ENCODE measurements at places on chromosomes 13 and 19. TPM values are rescaled to one million over a fixed set of nuclear protein-coding genes. Genes with fewer than 3 reads are reported as not detected.

Gene DACH1
- not detected for total RNA-seq

Gene TTC9B
- not detected for total RNA-seq

Gene ADPRHL1
- 1.6 TPM for total RNA-seq

Gene CYP2F1
- not detected for total RNA-seq

Gene FCGBP
- total RNA-seq, result 0.14 TPM

Gene ZNF90
- total RNA-seq, result 0.57 TPM

Gene TNFAIP8L1
- total RNA-seq, result 1.2 TPM

Gene CD22
- 0.14 TPM for total RNA-seq

Gene CDX2
- total RNA-seq, result not detected

Gene FFAR2
- not detected for total RNA-seq

Gene PLVAP
- total RNA-seq, result not detected

Gene DENND1C
- not detected for total RNA-seq

Gene CCDC9
- 7.9 TPM for total RNA-seq

Gene GNG7
- 0.14 TPM for total RNA-seq

Gene ELSPBP1
- total RNA-seq, result not detected

Gene ZSCAN4
- not detected for total RNA-seq

Gene TDRD12
- 0.28 TPM for total RNA-seq

Gene ZNF763
- total RNA-seq, result 2.3 TPM

Gene IPO5
- total RNA-seq, result 163 TPM

Gene CDC37
- total RNA-seq, result 194 TPM

Gene PPFIA3
- 1.4 TPM for total RNA-seq

Gene KCNC3
- 0.09 TPM for total RNA-seq

Gene PGLYRP2
- not detected for total RNA-seq

Gene PABPC3
- 0.09 TPM for total RNA-seq

Gene TRIM13
- total RNA-seq, result 17.5 TPM

Gene BCKDHA
- total RNA-seq, result 24.8 TPM

Gene TMPRSS9
- not detected for total RNA-seq

Gene SIGLEC12
- not detected for total RNA-seq

Gene ZNF480
- total RNA-seq, result 4.6 TPM

Gene ZNF112
- total RNA-seq, result 6.8 TPM

Gene MIA
- not detected for total RNA-seq

Gene KLK6
- not detected for total RNA-seq

Gene CLDND2
- total RNA-seq, result 0.18 TPM

Gene DNAAF3
- total RNA-seq, result 0.09 TPM

Gene ZNF816
- 11.3 TPM for total RNA-seq

Gene NLRP4
- not detected for total RNA-seq

Gene KIR2DL3
- total RNA-seq, result not detected

Gene AP1M2
- total RNA-seq, result not detected

Gene GRIN2D
- total RNA-seq, result 0.18 TPM

Gene IGFL1
- total RNA-seq, result not detected

Gene GGN
- 0.14 TPM for total RNA-seq

Gene ZNF625
- 12.5 TPM for total RNA-seq

Gene LAIR1
- total RNA-seq, result not detected

Gene C19orf33
- 0.65 TPM for total RNA-seq

Gene SLC8A2
- 0.18 TPM for total RNA-seq

Gene LILRB2
- not detected for total RNA-seq

Gene NLRP13
- total RNA-seq, result not detected

Gene ASF1B
- 0.65 TPM for total RNA-seq

Gene EVI5L
- 14.7 TPM for total RNA-seq

Gene ACP7
- 0.09 TPM for total RNA-seq

Gene UQCR11
- total RNA-seq, result 125 TPM

Gene GPR18
- not detected for total RNA-seq

Gene SIAH3
- total RNA-seq, result not detected

Gene ZNF441
- total RNA-seq, result 12.9 TPM

Gene COX6B2
- total RNA-seq, result under 0.01 TPM

Gene KLK15
- not detected for total RNA-seq

Gene MCF2L
- 0.14 TPM for total RNA-seq

Gene CPB2
- not detected for total RNA-seq

Gene STK24
- total RNA-seq, result 37.5 TPM

Gene TUBB4A
- total RNA-seq, result not detected
